ENCODE measurements at places on chromosomes 1 and 21.

- DNase-seq: peak; percentile 24
Measured at GRCh38 chr1:78619803-78620579, at the start of gene IFI44L. Gene IFI44L (plus strand): TSS chr1:78620448. CDS start chr1:78627916, 7,468 bp downstream.

DNA sequence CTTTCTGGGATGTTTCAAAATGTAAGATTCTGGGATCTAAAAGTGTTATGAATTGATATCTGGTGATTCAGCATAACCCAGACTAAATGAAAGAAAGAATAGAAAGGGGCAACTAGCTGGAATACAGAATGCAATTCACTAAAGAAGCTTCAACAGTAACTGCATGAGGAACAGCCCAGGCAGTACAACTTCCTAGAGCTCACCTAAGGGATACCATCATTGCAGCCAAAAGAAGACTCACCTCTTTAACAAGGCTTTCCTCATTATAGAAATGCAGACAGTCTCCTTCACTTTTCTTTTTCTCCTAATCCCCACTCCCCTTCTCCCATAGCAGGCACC is 6.3 kb downstream of the RGS5 start:
- no peak for DNase-seq

GRCh38 chr1:217522277-217522676 is 108.6 kb downstream of the GPATCH2 start:
- no peak for DNase-seq

GRCh38 chr21:33128538-33128937 is 58.6 kb downstream of the OLIG1 start:
- DNase-seq: peak; percentile 67

DNA sequence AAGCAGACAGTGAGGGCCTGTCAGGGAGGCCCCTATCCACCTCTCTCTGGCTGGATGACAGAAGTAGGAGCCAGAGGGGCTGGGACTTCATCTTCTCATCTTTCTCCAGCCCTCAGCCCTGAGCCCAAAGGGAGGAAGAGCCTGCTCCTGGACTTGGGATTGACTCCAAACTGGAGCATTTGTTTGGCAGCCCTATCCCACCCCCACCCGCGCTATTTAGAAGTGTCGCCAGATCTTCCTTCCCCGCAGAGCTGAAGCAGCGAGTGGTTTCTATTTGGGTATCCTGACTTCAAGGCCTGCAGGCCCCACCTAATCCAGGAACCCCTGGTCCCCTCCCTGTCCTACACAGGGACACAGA is 9.6 kb downstream of the NES start:
- no peak for DNase-seq

All from MV-4-11 (cell line).